ENCODE measurements at places on chromosomes 1 and 21.

- ATAC-seq: no peak
These were observed 37.5 kb downstream of the SLC19A1 start for GRCh38 chr21:45504516-45505415.

DNA sequence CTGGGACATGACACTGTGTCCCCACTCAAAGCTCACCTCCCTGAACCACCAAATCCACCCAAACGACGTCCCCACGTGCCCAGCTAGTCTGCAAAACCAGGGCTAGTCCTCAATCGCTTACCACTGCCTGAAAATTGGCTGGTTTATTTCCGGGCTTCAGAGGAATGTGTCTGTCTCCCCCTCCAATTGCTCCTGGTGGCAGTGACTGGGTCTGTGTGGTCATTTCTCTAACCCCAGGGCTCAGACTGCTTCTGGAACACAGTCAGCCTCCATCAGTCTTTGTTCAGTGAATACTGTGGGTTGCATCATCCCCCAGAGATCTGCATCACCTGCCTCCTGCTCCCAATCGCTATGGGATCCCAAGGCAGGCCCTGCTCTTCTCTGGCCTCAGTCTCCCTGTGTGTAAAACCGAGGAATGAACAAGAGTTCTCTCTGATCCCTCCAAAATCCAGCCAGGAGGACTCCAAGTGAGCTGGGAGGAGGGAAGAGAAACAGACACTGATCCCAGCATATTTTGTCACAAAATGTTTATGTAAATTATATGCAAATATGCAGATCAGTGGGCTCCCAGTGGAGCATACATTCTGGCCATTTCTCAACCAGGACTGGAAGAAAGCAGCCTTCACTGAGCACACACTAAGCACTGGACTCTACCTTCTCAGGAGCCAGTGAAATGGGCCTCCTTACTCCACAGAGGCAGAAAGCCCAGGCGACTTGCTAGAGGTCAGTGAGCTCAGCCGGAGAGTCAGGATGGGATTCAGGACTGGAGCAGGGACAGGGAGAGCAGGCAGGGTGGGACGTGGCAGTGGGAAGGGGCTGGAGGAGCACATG lies 20.9 kb downstream of the SDC3 start:
- peak; percentile 53 for ATAC-seq

DNA sequence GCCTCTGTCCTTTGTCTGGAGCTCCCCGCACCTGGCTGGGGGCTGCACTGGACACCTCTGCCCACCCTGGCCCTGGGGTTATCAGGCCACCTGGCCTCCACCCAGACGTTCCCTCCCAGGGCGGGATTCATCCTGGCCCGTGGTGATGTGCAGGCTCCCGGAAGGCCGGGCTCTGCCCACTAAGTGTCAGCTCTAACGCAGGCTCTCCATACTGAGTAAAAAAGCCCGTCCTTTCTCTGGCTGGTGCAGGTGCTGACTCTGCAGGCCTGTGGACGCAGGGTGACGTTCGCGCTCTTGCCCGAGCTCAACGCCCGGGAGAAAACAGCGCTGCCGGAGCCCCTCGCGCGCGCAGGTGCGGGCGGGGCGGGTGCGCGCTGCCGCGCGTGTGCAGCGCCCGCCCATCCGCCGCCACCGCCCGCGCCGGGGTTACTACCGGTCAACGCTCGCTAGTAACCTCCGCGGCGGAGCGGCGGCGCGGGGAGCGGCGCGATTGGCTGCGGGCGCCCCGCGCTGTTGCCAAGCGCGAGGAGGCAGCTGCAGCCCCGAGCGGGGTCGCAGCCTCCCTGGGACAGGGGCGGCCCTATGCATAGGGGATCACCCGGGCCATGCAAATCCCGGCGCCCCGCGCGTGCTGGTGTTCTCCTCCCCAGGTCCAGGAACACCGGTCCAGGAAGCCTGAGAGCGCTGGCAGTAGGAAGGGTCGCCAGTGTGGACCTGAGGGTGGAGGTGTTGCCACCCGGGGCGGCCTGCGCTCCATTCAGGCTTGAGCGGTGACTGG lies 15.7 kb downstream of the ABCG1 start:
- ATAC-seq: peak; percentile 65

DNA sequence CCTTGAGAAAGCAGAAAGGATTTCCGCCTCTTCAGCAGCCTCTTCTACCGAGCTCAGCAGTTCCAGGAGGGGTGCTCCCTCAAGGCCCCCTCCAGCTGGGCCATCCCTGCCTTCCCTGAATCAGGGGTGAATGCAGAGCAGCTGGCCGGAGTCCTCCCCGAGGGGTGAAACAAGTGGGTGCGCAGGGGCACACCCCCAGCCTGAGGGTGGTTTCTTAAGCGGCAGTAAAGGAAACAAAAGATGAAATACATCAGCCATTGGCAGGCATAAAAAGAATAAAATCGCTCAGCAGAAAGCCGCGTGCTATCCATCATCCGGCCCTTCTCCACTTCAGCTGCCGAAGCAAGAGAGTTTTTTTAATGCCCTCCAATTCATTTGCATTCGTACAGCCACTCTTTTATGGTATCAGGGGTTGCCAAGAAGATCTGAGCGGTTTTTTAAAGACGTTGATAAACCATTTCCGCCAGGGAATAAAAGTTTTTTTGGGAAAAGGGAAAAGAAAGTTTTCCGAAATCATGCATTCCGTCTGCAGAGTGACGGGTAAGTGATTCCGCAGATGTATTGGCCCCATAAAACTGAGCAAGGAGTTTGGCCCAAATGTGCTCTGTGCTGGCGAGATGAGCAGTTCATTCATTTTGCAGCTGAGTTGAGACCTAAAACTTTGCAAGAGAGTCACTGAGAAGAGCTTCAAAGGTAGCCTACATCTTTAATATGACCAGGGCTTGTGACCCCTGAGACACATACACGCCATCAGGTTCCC lies 73.7 kb upstream of the ZC3H12A start:
- ATAC-seq: no peak

DNA sequence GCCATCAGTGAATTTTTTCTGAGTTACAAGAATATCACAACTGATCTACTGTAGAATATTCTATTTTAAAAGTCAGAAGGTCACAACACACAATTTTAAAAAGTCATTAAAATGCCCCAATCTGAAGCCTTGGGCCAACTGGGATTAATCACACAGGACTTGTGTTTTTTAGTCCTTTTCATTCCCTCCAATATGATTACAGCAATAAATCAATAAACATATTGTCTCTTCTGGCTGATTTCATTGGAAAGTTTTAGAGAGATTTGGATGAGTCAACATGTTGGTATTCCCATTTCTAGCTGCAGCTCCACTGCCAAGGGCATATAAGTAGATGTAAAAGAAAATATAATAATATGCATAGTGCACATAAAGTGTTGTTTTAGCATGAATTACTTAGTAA lies 85.8 kb downstream of the NIBAN1 start:
- ATAC-seq: no peak

GRCh38 chr1:84571150-84571535 lies 3.1 kb downstream of the CTBS start:
- no peak for ATAC-seq

DNA sequence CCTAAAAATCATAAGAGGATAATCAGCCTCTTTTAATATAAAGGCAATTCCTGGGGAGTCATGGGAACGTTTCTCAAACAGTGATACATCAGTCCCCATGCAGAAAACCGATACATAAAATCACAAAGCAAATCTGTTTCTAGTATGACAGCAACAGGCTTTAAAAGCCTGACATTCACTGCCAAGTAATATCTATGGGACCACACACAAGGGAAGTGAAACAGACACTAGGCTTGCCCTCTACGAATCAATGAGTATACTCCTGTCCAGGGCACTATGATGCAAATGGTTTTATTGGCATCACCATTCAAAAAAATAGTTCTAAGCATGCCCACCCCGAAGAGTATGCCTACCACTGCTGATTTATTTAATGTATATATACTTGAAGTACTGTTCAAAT lies 54.4 kb downstream of the TIAM1 start:
- ATAC-seq: no peak

GRCh38 chr1:118214866-118215265 lies 29.8 kb upstream of the SPAG17 start:
- no peak for ATAC-seq

- no peak for ATAC-seq
These were observed 1.4 kb downstream of the KTI12 start for GRCh38 chr1:52032124-52032784.

DNA sequence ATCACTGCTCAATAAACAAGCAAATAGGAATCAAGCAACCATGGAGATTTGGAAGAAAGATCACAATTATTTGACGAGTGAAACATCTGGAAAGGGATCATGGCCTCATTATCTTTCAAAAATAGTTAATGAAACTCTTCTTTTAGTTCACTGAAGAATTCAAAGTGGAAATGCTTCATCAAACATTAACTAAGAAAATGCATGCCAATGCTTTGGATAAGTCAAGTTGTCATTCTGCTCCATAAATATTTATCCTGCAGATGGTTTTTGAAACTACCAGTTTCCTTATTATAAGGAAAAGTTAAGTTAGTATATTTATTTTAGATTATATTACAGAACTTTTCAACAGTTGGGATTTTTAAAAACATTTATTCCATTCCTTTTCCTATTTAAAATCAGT lies 206.5 kb upstream of the ADGRL2 start:
- no peak for ATAC-seq
